GM04503 (cell line): ENCODE measurements at places on chromosomes 4 and X.

GRCh38 chrX:7218321-7219152 is 70.6 kb upstream of the PUDP start:
- DNase-seq = no peak

DNA sequence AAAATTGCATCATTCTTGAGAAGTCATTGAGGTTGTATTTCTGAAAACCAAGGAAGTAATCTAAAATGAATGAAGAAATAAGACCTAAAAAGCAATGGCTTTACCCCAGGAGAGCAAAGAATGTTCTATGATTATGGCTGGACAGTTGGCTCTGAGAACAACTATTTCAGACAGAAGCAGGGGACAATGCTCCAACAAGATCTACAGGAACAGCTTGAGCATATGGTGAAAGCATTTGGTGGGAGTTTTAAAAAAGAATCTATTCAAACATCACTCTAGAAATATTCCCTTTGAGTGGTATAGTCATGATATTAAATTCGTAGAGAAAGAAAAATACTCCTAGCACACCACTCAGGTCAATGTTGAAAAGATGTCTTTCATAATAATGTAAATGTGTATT is 26.7 kb downstream of the DYNLT3 start:
- no peak for DNase-seq

DNA sequence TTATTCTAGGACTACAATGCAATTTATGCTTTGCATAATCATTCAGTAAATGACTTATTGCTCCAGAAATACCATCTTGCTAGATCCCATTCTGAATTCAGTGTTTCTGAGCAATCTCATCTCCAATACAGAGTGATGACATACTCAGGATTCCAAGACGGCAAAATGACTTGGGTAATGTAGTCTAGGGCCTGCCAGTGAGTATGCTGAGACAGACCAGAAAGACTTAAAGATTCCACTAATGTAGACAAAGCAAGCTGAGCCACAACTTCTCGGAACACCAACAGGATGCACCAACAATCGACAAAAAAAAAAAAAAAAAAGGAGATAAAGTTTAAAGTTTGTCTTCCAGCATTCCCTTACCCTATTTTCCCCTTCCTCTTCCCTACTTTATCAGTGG is 919 bp upstream of the SEC24B start:
- DNase-seq = peak; percentile 57

GRCh38 chr4:158966091-158966490 is 136.8 kb upstream of the RAPGEF2 start:
- no peak for DNase-seq

- no peak for DNase-seq
Observed at GRCh38 chr4:81049907-81050306, 19.4 kb downstream of the BMP3 start.

GRCh38 chrX:2820136-2820771 is 8.5 kb upstream of the GYG2 start:
- DNase-seq = no peak

- no peak for DNase-seq
Observed at GRCh38 chr4:3225071-3225850, 23.7 kb upstream of the MSANTD1 start.

- no peak for DNase-seq
Observed at GRCh38 chrX:42242004-42242403, 318.6 kb upstream of the CASK start.

DNA sequence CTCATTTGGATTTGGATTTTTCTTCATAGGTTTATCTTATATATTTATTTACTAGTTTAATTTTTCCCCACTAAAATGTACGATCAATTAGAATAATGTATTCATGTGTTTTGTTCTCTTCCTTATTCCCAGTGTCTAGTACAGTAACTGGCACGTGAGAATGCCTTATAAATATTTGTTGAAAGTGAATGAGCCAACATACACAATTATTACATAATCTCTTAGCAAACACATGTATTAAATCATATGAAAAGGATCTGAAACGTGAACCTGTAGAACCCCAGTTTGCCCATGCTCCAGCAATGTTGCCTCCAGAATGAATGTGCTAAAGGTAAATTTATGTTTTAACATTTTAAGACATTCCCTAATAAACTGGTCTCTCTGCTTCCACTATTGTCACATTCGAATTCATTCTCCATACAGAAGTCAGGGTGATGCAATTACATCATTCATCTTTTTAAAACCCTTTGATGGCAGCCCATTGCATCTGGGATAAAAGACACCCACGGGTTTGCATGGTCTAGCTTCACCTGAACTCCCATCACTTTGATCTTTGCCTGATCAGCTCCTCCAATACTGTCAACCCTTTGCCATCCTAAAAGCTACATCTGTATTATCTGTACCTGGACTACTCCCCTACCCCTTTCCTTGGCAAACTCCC is 30.7 kb upstream of the AREG start:
- DNase-seq = no peak

DNA sequence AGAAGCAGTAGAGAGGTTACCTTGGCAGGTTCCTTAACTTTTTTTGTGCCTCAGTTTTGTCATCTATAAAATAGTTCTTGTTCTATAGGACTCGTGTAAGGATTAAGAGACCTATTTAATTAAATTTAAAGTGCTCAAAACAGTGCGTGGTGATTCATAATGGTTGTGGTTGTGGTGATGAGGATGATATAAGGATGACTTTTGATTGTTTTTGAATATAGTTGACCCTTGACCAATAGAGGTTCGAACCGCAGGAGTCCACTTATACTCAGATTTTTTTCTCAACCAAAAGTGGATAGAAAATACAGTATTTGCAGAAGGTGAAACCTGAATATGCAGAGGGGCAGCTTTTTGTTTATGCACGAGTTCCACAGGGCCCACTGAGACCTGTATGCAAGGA is 14.6 kb downstream of the SMAD1 start:
- no peak for DNase-seq

DNA sequence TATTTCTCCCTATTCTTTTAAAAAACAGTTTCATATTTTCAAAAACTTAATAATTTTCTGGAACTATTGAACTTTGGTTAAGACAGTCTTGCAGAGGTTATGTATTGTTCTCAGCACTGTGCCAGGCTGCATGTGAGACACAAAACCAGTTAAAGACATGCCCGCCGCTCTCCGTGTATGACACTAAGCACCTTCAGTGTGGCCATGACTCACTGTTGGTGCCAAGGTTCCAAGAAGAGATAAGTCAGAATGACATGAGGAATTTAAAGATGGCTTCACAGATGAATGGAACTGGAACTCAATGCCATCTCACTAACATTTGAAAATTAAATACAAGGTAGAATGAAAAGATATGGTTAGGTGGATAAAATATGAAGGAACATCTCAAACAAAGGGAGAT is 525.5 kb upstream of the ZFP42 start:
- no peak for DNase-seq
